ENCODE measurements at places on chromosomes 7 and 10.

DNA sequence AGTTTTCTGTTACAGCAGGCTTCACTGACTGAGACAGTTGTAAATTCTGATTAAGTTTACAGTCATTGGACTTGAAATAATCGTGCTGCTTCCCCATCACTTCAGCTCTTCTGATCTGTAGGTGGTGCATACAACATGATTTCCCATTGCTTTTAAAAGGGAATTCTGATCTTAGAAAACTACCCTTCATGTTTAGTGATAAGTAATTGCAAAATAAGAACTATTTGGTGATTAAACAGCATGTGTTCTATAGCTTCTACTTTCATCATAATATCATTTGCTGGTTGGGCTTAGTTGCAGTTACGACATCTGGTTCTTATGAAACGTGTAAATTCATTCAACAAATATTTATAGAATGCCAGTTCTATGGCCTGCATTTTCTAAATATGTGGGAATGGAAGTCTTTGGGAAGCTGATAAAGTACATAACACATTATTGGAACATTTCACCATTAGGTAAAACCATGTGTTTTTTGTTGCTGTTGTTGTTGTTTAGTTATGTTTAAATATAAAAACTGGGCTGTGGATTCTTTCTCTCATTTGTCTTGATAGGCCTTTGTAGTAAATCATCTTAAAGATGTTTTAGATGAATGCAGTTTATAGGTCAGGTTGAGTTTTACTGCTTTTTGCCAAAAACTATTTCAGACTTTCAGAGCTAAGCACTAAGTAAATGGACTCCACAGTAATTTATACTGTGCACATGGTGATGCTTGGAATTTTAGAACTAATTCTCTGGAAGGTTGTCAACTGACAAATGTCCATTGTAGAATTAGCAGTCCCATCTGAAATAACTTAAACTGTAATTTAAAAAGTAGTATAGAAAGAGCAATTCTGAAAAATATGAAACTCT lies 13.1 kb downstream of the GNAI1 start:
- no peak for DNase-seq

GRCh38 chr10:49194212-49194920 lies 6.2 kb upstream of the TMEM273 start:
- DNase-seq, result no peak

GRCh38 chr7:327233-327931 lies 37.4 kb downstream of the FOXL3 start:
- no peak for DNase-seq

DNA sequence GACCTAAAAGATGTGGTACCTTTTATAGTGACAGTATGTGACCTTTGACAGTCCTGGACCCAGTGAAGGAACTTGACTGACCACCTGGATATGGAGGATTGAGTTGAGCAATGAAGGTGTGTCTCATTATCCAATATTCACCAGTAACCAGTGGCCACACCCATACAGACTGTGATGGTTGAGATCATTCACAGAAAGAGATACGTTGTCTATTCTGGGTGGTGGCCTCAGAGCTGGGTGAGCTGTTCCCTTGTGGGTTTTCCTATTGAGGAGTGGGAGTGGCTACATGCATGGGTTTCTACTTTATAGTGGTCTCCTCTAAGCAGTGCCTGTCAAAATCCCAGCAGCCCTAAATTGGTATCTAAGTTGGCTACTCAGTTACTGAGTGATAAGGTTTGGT lies 507.4 kb downstream of the SORCS3 start:
- no peak for DNase-seq

DNA sequence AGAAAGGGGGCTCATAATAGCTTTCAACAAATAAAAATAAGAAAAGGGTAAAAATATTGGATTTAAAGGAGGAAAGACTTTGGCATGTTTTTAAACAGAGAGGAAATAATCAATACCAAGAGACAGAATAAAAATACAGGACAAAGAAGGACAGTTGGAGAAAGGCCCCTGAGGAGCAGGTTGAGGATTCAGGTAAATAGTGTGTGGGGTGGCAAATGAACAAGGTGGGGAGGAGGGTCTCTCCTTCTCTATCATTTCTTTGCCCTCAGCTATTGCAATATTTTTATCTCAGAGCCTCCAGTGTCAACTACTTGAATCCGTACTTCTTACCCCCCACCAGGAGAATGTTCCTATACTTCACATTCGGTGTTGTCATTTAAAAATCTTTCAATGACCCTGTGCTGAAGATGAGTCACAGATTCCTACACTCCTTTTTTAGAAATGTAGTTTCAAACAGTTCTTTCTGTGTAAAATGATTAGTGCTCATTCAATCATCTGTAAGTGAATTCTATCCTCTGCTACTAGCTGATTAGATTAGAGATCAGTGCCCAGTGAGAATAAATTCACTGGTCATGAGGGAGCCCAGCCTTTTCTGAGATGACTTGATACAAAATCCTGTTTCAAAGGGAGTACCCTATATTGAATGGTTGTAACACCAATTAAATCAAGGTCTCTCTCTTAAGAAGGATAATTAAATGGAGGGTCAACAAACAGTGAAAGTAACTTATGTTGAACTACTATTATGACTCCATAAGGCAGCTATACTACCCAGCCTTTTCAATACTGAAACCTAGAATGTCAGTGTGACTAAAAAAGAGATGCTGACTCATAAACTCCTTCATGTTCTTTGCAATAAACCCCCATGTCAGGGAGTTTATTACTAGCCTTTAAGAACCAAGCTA lies 50.4 kb upstream of the WNT16 start:
- no peak for DNase-seq

DNA sequence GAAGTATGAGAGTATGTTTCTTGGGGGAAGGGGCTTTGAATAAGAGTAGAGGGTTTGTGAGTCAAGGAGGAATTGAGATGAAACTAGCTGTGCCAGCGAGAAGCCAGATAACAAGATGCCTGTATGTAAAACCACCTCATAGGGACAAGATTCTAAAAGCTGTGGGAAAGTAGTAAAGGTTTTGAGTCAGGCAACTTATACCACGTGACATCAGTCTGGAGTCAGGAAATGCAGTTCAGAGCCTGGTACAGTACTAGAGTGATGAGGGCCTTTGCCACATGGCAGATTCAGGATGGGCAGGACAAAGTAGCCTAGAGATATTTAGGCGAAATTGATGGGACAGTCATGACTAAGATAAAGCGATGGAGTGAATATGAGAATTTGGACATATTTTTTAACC lies 140.2 kb upstream of the PLXDC2 start:
- no peak for DNase-seq

Data from neural progenitor cell (in vitro differentiated cells).